Bronchus fibroblast of lung (primary cell): ENCODE measurements at places on chromosomes 11 and 22. TPM values are rescaled to one million over a fixed set of nuclear protein-coding genes. Genes with fewer than 3 reads are reported as not detected.

The PGGHG gene
- total RNA-seq, result 6.1 and 6.4 TPM in 2 replicates

The SCUBE1 gene
- total RNA-seq, result 0.17 TPM in 1 of 2 replicates, not detected in the other

The BACE1-AS gene
- 2.2 and 2.5 TPM in 2 replicates for total RNA-seq

The MMP7 gene
- total RNA-seq, result not detected in 2 replicates

The PCNX3 gene
- total RNA-seq, result 34.0 and 39.2 TPM in 2 replicates

The ENTHD1 gene
- not detected in 2 replicates for total RNA-seq

The FXYD6 gene
- 22.5 and 27.8 TPM in 2 replicates for total RNA-seq

The TANGO2 gene
- total RNA-seq, result 18.8 and 25.3 TPM in 2 replicates

The DDT gene
- 134 and 147 TPM in 2 replicates for total RNA-seq

The ZP1 gene
- 0.30 and 0.50 TPM in 2 replicates for total RNA-seq

The PKP3 gene
- 1.9 and 2.0 TPM in 2 replicates for total RNA-seq

The RPLP2 gene
- 679 and 752 TPM in 2 replicates for total RNA-seq

The SMC1B gene
- total RNA-seq, result not detected in 2 replicates

The NUP160 gene
- 12.0 and 12.4 TPM in 2 replicates for total RNA-seq

The GP1BB gene
- 0.50 TPM in 1 of 2 replicates, not detected in the other for total RNA-seq
